ENCODE measurements at places on chromosomes 4 and X.

- DNase-seq = no peak
Observed at GRCh38 chr4:172356016-172356415, 542.8 kb downstream of the GALNTL6 start.

DNA sequence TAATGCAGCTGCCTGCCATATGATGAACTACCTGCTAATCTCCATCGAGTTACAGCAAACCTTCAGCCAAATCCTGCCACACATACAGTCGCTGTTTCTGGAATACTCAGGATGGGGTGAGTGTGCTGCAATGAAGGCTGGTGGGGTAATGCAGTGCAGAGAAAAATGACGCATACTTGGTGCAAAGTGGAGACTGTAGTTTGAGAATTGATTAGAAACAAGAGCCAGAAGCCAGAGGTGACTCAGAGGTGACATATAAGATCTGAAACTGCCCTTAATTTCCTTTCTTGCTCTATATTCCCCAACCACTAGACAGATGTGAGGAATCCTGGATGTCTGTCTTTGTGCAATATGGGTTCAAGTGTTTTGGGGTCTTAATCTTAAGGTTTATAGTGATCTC, 22.0 kb downstream of the C4orf54 start:
- no peak for DNase-seq

DNA sequence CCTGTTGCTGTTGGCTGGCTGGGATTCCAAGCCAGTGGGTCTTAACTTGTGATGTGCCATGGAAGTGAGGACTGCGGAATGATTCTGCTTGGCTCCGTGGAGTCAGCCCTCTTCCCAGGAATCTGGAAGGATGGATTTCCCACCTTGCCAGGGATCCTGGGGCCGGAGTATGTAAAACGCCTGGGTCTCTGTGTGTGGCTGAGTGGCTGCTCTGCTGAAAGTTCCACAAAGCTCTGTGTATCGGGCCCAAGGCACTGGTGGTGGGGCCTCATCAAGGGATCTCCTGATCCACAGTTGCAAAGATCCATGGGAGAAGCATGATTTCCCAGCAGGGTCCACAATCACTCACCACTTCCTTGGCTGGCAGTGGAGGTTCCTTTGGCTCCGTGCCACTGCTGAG, 24.1 kb upstream of the TMEM271 start:
- no peak for DNase-seq

DNA sequence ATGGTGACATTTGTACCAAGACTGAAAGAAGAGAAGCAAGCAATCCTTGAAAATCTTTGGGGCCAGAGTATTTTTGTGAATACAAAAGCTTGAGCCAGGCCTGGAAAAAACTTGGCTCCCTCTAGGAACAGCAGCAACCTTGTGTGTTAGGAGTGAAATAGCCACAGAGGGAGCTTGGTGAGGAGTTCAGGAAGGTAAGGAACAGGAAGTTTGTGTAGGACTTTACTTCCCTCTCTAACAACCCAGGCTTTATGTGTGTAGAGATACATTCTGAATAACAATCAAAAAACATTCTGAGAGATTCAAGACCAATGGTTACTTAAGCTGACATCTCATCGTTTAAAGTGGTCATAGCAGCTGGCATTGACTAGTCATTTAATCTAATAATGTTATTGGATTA, 668.5 kb downstream of the PCDH18 start:
- DNase-seq = no peak

DNA sequence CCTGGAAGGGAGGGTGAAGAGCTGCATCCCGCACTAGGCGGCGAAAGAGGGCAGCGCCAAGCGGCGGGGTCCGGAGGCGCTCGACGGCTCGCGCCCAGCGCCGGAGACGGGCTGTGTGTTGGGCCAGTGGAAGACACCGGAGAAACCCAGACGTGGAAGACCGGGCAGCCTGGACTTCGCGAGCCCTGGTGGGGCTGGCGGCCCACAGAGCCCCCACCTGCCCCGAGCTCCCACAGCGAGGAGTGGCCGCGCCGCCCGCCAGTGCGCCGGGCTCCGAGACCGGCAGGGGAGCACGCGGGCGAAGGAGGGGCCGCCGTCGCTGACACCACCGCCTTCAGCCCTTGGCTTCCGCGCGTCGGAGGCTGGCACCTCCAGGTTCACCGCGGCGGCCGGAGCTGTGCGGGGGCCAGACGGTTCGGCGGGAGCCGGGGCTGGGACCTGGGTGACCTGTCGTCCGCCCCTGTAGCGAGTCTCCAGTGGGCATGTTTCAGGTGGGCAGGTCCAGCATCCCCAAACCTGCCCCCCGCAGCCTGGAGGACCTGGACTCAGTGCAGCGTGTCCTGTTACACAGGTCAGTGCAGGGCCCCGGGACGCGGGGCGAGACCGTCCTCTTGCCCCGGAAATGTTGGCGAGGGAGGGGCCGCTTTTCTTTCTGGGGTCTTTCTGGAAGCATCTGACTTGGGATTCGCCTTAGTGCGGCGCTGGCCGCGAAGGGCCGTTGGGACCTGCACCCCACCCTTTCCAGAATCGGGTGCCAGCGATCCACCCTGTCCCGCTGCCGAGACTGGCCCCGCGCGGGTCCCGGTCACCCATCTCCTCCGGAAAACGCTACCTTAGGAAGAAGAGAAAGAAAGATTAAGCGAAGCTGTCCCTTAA, 9.6 kb upstream of the INTU start:
- no peak for DNase-seq

GRCh38 chrX:87901060-87901459, 383.5 kb downstream of the KLHL4 start:
- no peak for DNase-seq
